ENCODE measurements at places on chromosomes 1 and 21.

- no peak for DNase-seq
These were observed 37.5 kb upstream of the NLRP3 start for GRCh38 chr1:247378334-247379073.

DNA sequence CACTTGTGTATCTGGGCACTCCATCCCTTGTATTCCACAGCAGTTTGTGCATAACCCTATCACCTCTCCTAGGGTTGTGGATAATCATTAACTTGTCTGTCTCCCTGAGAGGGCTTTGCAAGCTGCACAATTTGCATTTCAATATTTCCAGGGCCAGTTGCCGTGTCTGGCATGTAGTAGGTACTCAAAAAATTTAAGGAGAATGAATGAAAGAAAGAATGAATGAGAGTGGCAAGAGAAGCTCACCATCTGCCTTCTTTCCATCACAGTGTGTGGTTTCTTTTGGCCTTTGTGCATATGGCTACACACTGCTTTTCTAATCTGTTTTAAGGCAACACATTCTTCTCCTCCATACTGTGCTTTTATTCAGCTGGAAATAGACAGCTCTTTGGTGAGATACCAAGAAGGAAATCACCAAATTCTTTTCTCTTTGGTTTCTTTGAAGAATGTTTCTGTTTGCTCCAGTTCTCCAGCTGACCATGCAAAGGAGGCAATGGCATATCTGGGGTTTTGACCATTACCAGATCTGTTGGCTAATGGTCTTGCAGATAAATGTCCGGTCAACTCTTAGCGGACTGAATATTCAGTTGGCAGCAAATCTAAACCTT is 49.4 kb downstream of the NGF start:
- no peak for DNase-seq

DNA sequence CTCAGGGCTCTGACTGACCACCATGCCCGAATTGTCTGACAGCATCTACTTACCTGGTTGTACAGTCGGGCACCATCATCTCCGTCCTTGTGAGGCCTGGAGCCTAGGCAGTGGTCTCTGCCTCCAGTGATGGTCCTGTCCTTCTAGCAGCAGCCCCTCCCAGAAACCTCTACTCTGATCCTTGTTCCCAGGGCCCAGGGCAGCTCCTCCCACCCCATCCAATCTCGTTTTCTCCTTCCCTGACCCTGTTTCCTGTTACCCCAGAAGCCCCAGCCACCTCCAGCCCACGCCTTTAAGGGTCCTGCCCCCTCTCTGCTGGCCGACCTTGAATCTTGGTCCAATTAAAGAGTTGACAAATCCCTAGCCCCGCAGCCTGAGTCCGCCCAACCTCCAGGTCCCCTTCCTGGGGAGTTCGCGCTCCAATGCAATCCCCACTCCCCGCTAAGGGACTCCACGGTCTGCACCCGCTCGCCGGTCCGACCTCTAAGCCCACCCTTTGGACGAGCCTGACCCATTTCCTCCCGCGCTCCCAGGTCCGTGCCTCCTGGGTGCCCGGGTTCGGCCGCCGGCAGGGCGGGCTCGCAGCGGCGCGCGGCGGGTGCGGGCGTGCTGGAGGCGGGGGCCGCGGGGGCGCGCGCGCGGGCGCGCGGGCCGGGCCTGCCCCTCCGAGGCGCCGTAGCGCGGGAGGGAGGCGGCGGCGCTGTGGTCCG is at the start of gene B4GALT2:
Gene B4GALT2 (plus strand): TSS at position 660 of the 710 bp plus-strand sequence. CDS start 1,951 bp downstream, outside the sequence.
- no peak for DNase-seq

DNA sequence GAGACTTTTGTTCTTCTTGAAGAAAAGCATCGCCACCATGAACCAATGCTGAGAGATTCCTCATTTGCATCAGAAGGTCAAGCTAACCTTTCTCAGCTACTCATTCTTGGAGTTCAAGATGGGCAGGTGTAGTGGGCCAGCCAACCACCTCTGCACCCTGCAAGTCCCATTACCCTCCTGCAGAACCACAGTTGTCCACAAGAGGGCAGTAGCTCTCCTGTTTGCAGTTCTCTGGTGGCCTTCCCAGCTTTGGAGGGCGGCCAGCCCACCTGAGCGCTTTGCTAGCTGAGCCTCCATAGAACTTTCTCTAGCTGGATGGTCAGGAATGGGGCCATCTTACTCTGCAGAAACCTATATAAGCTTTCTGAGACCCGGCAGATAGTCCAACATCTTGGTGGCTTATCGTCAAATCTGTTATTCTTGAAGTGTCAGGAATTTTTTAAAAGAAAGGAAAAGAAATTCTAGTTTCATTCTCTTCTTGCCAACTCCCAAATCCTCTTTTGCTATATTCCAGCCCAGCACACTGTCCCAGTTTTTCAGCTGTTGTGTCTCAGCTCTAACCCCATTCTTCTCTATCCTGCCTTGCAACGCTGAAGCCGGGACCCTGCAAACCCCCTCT is 11.0 kb upstream of the LMX1A start:
- DNase-seq = peak; percentile 65

DNA sequence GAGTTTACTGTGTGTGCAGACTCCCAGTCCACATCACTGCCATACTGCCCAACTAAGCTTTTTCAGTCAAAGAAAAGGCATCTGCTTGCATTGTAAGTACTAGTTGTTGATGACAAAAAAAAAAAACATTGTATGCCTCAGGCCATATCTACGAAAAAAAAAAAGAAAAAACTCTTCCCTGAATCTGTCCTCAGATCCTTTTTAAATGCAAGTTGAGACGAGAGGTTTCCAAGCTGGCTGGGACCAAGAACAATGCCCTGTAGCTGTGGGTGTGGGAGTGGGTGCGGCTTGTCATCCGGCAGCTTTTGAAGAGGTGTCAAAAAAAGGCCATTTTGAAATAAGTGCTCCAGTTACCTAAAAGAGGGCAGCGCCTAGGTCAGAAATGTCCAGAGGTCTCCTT is 29.2 kb upstream of the HHAT start:
- DNase-seq = no peak

- DNase-seq = no peak
These were observed 29.6 kb downstream of the MATN1 start for GRCh38 chr1:30693822-30694221.

GRCh38 chr1:245488346-245489129 is 333.8 kb downstream of the KIF26B start:
- DNase-seq = no peak

DNA sequence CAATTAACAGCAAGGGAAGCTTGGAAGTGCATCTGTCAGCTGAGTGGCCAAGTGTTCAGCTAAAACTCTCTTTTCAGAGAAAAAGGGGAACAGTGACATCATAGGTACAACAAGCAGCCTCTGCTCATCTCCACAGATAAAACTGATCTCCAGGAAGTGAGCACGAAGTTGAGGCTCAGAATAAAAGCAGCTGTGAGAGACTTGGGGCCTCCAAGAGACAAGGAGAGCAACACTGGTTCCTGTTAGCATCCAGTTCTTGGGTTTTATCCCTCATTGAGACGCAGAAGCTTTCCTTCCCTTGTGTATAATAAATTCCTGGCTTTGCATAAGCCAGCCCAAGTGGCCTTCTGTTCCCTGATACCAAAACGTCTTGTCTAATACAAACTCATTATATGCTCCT is 20.0 kb upstream of the CNN3 start:
- no peak for DNase-seq

GRCh38 chr1:156480411-156481192 is 20.0 kb downstream of the MEF2D start:
- DNase-seq = peak; percentile 56

DNA sequence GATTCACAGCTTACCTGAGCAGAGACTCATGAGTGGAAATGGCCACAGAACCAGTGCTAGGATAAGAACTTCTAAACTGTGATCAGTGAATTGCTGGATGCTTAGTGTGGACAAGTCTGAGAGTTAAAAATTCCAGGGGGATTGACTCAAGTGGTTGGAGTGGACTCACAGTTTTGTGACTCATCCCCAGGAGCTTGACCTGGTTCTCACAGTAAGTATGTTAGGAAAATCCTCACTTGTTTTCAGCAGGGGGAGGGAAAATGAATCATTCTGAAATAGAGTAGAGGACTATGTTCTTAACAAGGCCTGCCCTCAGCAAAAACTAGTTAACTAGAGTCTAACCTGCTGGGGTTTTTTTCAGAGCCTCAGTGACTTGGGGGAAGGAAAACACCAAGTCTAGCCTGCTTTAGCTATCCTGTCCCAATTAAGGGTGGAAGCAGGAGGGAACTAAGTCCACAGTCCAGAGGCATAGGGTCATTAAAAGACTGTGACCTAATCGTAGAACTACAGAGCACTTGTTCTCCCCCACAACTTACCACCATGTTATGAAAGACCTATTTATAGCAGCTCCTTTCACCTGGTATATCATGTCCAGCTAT is 6.1 kb upstream of the CDC73 start:
- no peak for DNase-seq

- DNase-seq = no peak
These were observed 37.3 kb downstream of the AHDC1 start for GRCh38 chr1:27566462-27567145.

- no peak for DNase-seq
These were observed 189.8 kb downstream of the RGS7 start for GRCh38 chr1:241167121-241167630.

DNA sequence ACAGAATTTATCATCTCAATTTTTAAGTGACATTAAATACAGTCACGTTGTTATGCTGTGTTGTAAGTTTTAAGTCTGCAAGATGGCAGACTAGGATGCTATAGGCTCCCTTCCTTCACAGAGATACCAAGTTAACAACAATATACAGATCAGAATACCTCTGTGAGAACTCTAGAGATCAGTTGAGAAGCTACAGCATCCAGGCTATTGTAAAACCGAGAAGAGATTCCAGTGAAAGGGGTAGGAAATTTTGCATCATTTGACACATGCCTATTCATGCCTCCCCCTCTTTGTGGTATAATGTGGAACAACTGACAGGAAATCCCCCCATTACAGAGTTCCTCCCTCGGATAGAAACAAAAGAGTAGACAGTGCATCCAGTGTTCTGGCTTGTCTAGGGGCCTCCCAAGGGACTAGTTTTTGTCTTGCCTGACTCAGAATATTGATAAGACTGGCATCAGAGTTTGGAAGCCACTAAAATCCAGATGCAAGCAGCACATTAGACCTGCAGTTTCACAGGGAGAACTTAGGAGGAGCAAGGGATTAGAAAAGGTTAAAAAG is 80.6 kb downstream of the LBR start:
- DNase-seq = no peak

GRCh38 chr1:101238681-101239094 is 1.9 kb downstream of the S1PR1 start:
- peak; percentile 88 for DNase-seq

DNA sequence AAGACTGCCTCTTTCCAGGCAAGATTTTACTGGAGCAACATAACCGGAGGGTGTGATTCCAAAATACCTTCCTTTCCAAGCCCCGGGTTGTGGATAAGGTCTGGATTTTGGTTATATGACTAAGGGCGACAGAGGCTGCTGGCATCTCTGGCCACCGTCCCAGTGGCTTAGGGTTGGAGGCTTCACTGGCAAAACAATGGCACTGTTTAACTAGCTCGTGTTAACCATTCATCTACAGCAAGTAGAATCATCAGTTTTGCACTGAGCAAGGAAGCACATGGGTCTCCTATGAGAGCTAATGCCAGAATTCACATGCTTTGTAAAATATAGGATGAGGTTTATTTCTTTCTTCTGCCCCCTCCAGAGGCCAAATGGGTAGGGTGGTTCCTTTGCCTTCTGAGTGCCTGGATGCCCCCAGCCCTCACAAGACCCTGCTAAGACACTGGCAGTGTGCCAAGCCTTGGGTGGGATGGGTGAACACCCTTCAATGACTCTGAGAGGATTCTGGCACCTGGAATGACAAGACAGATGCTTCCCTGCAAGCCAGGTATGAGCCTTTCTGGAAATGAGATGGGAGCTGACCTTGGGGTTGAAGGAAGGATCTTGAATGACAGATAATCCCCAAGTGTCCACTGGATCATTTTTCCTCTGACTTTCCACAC is 36.8 kb downstream of the DHCR24 start:
- no peak for DNase-seq

- DNase-seq = no peak
These were observed 252.4 kb upstream of the DUSP10 start for GRCh38 chr1:221994274-221994698.

GRCh38 chr1:157437296-157437695 is 115.0 kb downstream of the FCRL5 start:
- DNase-seq = no peak

DNA sequence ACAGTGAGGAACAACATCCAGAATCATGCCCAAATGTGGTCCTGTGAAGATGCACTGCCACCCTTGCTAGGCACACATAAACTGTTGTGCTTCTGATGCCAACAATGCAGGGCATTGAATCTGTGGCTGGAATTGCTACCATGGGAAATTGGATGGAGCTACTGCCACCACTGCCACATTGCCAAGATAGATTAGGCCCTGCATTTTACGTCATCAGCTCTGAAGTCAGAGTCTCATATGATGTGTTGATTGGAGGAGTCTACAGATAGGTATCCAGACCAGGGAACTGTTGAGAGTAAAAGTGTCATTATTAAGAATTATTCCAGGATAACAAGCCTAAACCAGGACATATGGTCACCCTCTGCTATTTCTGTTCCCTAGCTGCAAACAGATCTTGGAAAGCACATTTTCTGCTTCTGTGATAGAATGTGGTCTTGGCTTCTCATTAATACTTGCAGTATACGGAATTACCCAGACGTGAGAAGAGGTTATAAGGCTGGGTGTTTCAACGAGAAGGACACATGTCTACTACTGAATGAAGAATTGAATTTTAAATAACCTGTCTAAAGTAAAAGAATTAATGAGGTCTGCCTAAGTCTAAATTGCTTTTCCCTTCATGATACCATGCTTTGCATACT is 106.6 kb downstream of the TNNI3K start:
- no peak for DNase-seq

GRCh38 chr21:31186916-31187315 is 148.6 kb upstream of the KRTAP19-8 start:
- DNase-seq = no peak

- no peak for DNase-seq
These were observed 642 bp downstream of the RSRP1 start for GRCh38 chr1:25246600-25247023.

DNA sequence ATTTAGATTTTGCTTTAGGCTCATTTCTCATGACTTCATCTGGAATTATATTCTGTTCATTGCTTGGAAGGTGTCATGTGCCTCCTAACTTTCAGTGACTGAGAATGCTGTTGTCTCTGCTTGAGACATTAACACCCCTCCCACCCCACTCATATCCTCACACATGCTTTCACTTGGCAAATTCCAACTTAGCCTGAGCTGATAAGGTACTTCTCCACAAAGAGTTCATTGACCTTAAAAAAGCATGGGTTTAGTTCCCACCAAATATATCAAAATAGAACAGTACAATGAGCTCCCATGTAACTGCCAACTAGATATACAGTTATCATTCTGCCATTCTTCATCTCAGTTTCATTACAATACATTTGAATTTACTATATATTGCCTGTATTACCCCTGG is 576.5 kb upstream of the ADGRL2 start:
- DNase-seq = no peak

- peak; percentile 31 for DNase-seq
These were observed 26.2 kb upstream of the SCMH1 start for GRCh38 chr1:41268154-41268770.
